Neuronal stem cell (in vitro differentiated cells): ENCODE measurements at places on chromosomes 6 and 20.

- DNase-seq: no peak
Measured at GRCh38 chr6:75299801-75300530, 15.4 kb upstream of the TMEM30A start.

GRCh38 chr20:41989935-41990635, 371.9 kb upstream of the CHD6 start:
- peak; percentile 11 for DNase-seq

DNA sequence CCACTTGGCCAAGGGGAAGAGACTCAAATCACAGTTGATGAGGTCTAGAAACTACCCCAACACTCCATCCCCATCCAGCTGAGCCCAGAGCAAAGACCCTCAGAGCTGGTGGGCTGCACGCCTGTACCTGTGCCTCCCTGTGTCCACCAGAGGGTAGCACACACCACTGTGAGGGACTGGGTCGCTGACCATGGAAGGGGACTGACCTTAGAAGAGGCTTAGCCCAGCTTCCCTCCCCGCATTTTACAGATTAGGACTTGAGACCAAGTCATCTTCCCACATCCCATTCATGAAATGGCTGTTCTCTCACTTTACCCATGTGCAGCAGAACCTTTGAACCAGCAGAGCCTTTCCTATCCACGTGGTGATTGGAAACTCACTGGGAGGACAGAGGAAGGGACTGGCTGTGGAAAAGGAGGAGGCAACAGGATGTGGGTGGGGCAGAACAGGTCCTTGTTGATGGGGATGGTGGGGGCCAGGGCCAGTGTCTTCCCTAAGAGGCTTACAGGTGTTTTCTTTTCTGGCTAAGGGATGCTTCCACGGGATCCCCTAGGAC, 44.3 kb downstream of the CPXM1 start:
- DNase-seq: peak; percentile 65

- no peak for DNase-seq
Measured at GRCh38 chr20:57712851-57713504, 3.2 kb upstream of the PMEPA1 start.
